Thymus (tissue), 14 donors: ENCODE measurements at places on chromosomes 3 and 15.

DNA sequence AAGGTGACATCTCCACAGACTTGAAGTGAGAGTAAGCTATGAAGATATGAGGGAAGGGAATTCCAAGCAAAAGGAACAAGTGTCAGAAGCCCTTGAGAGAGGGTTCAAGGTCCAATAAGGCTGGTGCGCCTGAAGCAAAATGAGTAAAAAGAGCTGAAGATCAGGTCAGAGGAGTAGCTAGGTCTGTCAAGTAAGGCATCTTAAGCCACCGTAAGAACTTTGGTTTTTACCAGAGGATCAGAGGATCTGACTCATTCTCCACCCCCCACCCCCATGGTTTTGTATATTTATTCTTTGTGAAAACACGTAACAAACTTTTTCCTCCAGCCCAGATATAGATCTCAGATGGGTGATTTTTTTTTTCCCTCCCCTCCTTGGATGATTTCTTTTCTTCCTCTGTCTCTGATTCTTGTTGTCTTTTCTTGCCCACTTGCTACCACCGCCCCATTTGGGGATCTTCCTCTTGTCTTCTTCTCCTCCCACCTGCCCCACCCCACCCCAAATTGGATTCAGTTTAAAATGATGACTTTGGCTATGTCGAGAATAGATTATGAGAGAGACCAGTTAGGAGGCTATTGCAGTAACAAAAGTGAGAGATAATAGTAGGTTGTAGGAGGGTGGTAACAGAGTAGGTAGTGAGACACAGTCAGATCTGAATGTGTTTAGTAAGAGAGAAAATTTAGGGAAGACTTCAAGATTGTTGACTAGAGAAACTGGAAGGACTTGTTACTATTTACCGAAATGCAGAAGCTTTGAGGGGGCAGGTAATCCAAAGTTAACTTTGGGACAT lies 6.1 kb downstream of the TRMT10C start:
- H3K27ac ChIP-seq, result no peak overlapping the region
- peaks cover 31% of the 10 kb centered on the region for H3K36me3 ChIP-seq
- H3K4me3 ChIP-seq, result no peak overlapping the region
- H3K4me1 ChIP-seq, result peaks cover 15% of the 10 kb centered on the region
- H3K27me3 ChIP-seq, result no peaks in the 10 kb centered on the region

- no peaks in the 10 kb centered on the region for H3K27me3 ChIP-seq
- peaks cover 11% of the 10 kb centered on the region for H3K36me3 ChIP-seq
- H3K27ac ChIP-seq, result no peak overlapping the region
- H3K4me1 ChIP-seq, result peaks cover 11% of the 10 kb centered on the region
- no peak overlapping the region for H3K4me3 ChIP-seq
Observed at GRCh38 chr3:13571831-13572750, 23.2 kb downstream of the FBLN2 start.

GRCh38 chr3:28841441-28841840 lies 439.4 kb upstream of the RBMS3 start:
- DNase-seq, result no peak
- H3K27me3 ChIP-seq, result no peaks in the 10 kb centered on the region
- no peak overlapping the region for H3K27ac ChIP-seq
- no peak overlapping the region for H3K4me3 ChIP-seq

- no peaks in the 10 kb centered on the region for H3K4me1 ChIP-seq
- H3K4me3 ChIP-seq, result no peak overlapping the region
- no peak overlapping the region for H3K27ac ChIP-seq
- no peaks in the 10 kb centered on the region for H3K27me3 ChIP-seq
- H3K36me3 ChIP-seq, result peaks cover 27% of the 10 kb centered on the region
Observed at GRCh38 chr15:84616235-84616634, 15.4 kb downstream of the ZSCAN2 start.

GRCh38 chr15:83413054-83413719 lies 34.0 kb upstream of the SH3GL3 start:
- H3K27ac ChIP-seq, result no peak overlapping the region
- no peak overlapping the region for H3K4me3 ChIP-seq
- no peaks in the 10 kb centered on the region for H3K27me3 ChIP-seq
- no peak for DNase-seq
- no peaks in the 10 kb centered on the region for H3K36me3 ChIP-seq
